ENCODE measurements at places on chromosomes 4 and X.

DNA sequence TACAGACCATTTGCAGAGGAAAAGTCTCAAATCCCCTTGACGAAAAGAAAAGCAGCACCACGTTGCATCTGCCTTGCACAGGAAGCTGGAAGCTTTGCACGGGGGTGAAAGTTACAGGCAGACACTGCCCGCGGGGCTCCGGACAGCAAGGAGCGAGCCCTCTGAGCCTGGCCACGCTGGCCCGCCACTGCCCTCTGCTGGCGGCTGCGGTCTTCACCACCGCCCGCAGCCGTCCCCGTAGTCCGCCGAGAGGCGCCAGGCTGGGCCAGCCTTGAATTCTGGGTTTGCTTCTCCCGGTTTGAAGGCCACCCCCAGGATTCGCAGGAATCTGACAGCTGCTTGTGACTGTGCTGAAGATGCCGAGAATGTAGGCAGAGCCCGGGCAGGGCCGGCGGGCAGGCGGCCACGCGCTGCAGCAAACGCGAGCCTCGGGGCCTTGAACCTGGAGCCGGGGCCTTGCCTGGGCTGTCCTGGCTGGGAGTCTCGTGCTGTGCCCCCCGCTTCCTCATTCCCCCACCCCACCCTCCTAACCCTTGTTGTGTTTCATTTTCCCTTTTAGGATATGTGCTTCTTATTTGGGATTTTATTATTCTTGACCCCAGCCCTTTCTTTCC lies 49.2 kb downstream of the ENPP6 start:
- DNase-seq, result peak; percentile 90

DNA sequence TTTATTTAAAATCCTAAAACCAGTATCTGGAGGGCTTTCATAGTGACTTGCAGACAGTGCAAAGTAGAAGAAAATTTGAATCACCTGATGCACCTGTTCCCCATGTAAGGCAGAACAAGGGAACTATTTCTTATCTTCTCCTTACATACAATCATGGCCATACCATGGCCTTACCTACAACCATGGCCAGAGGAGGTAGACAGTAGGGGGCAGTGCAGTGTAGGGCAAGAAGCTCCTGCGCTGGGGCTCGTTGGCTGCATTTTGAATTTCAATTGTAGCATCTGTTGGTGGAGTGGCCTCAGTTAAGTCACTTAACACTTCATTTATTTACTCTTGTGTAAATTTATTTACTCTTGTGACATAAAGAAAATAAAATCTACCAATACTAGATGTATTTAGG lies 33.0 kb downstream of the GALNTL6 start:
- peak; percentile 81 for DNase-seq

DNA sequence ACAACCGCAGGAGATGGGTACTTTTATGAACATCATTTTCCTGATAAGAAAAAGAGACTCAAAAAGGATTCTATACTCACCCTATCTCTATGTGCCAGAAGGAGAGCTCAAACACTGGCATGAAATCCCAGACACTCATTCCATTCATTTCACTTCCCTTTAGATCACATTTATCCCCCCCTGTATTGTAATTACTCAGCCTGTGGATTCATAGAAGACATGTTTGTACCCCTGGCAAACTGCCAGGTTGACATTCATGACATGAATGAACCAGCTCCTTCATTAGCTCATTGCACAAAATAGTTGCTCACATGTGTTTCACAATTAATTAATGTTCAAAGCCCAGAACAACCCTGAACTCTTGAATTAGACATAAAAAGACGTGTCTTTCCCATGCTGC lies 4.9 kb downstream of the SMR3A start:
- DNase-seq, result no peak

GRCh38 chr4:119977076-119977940 lies 89.3 kb downstream of the MAD2L1 start:
- DNase-seq, result no peak

- peak; percentile 66 for DNase-seq
These were observed 18.9 kb downstream of the CNGA2 start for GRCh38 chrX:151753313-151754046.

GRCh38 chr4:47418147-47418546 lies 45.4 kb downstream of the COMMD8 start:
- DNase-seq, result no peak

- DNase-seq, result no peak
These were observed 14.7 kb upstream of the SH3KBP1 start for GRCh38 chrX:19902110-19902509.

DNA sequence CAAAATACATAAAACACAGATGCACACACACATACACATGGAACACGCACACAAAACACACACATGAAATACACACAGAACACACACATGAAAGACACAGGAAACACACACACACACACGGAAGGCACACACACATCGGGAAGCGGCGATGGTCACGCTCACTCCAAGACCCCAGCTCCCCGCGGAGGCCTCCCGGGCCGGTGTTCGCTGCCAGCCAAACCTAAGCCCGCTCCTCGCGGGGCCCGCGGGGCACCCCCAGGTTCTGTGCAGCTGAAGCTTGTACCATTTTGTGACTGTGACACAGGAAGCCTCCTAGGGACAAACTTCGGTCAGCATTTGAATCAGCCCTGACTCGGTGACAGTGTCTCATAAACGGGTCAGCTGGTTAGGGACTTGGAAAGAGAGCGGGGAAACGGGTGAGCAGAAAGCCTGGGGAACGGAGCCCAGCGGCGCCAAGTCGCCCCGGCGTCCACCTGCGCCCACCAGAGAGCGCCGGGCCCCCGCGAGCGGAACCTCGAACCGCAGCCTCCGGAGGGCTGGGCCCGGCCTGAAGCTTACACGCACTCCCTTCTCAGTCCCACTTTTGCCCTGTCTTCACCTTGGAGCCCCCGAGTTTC lies 32.1 kb downstream of the F11 start:
- DNase-seq, result peak; percentile 39

- DNase-seq, result no peak
These were observed 132.4 kb downstream of the EVC2 start for GRCh38 chr4:5575941-5576340.
